ENCODE measurements at places on chromosomes 6 and 20.

GRCh38 chr6:81933608-81934051 is 181.1 kb upstream of the TENT5A start:
- no peak for DNase-seq

GRCh38 chr6:39897698-39898097 is 36.6 kb downstream of the MOCS1 start:
- DNase-seq, result no peak

DNA sequence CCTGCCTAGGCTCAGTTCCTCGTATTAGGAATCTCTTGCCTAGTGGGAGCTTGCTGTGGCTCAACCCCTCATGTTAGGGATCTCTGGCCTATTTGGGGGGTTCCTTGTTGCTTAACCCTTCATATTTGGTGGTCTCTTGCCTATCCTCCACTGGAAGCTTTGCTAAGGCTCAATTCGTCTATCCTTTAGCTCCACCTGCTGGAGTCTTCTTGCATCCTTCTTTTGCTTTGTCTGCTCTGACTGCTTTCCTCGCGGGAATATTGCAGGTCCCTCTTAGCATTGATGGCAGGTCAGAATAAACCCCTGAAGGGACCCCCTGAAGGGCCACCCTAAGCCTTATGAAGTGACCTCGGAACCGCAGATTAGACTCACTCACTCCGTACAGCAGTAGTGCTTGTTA is 203.0 kb upstream of the TBX18 start:
- peak; percentile 9 for DNase-seq

- DNase-seq, result no peak
Observed at GRCh38 chr6:12733876-12734275, 17.3 kb downstream of the PHACTR1 start.

DNA sequence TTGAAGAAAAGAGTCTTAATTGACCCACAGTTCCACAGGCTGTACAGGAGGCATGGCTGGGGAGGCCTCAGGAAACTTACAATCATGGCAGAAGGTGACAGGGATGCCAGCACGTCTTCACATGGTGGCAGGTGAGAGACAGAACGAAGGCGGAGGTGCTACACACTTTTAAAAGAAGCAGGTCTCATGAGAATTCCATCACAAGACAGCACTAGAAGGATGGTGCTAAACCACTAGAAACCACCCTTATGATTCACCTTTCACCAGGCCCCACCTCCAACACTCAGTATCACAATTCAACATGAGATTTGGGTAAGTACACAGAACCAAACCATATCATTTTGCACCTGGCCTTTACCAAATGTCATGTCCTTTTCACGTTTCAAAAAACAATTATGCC is 20.9 kb downstream of the TAGAP start:
- DNase-seq, result no peak

GRCh38 chr20:2172305-2173175 is 70.9 kb downstream of the STK35 start:
- DNase-seq, result peak; percentile 77

- DNase-seq, result no peak
Observed at GRCh38 chr6:132832891-132833290, 18.5 kb downstream of the RPS12 start.

DNA sequence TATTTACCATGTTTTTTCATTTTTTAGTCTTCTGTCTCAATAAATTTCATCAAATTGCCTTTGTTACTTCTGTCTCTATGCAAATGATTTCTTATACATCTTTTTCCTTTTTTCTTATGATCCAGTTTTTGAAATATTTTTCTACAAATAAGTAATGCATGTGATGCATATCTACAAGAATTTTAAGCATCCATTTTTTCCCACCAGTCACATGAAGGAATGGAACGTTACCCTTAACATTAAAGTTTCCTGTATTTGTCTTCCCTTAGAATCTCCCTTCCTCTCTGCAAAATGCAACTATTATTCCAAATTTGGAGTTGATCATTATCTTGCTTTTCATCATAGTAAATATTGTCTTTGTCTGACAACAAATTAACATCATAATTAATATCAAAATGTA is 35.5 kb downstream of the PSMB9 start:
- no peak for DNase-seq

GRCh38 chr6:44219815-44220784 is 3.3 kb upstream of the SLC29A1 start:
- no peak for DNase-seq

DNA sequence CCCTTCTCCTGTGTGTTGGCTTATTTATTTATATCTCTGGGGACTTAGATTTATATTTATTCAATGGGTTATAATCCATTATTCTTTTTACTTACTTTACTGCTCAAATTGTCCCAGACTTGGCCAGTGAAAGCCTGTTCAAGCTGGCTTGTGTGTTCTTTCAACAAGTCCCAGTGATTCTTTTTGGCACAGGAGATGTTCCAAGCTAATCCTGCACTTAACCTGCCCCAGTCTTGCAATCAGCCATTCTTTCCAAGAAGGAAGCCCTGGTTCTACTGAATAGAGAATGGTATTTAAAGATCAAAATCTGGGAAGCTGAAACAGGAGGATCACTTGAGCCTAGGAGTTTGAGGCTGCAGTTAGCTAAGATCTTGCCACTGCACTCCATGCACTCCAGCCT is 26.7 kb downstream of the GCNT2 start:
- DNase-seq, result no peak

DNA sequence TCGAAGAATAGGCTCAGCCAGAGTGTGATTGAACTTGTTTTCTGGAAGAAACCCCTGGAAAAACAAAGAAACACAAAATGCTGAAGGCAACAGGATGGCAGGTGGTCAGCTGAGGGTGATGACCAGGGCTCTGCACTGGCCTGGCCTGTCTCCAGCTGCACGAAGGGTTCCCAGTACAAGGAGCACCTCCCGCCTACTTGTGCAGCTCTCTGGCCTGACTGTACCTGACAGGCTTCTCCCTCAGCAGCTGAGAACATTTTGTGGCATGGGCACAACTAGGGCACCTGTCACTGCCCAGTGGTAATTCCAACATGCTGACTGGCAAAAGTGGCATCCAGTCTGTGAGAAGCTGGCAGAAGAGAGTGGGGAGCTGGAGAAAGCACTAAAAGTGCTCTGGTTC is 38.8 kb upstream of the EMILIN3 start:
- no peak for DNase-seq

- no peak for DNase-seq
Observed at GRCh38 chr6:46473881-46474280, 17.4 kb downstream of the RCAN2 start.

GRCh38 chr6:125050663-125051318 is 88.6 kb downstream of the RNF217 start:
- no peak for DNase-seq

GRCh38 chr6:38148606-38149005 is 329.1 kb downstream of the ZFAND3 start:
- DNase-seq, result no peak

- no peak for DNase-seq
Observed at GRCh38 chr20:15756754-15757115, 816.5 kb downstream of the KIF16B start.

DNA sequence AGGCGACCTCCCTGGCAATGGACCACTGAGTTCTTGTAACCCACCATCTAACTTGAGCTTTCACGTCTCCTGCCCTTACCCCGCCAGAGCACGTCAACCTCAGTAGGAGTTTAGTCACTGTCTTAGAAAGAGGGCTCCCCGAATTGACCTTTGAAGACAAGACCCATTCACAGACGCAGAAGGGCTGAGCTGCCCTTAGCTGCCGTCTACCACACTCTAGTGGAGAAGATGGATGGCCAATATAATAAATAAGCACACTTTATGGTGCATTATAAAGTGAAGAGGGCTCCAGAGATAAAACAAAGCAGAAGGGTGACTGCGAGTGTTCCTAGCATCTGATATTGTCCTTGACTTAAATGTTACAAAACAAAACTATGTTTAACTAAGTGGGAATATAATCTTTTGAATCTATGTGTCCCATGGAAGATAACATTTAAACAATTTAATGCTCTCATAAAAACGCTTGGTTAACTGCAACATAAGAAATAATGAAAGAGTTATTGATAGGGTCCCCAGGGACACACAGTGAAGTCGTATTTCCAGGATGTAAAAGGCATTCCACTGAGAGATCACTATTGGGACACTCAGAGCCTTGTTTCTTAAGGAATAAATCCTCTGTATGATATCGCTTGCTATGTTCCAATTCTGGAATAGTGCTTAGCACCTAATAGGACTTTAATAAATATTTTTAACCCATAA is 261.1 kb downstream of the THBS2 start:
- no peak for DNase-seq

- DNase-seq, result peak; percentile 31
Observed at GRCh38 chr6:38307740-38308139, 332.0 kb downstream of the BTBD9 start.

DNA sequence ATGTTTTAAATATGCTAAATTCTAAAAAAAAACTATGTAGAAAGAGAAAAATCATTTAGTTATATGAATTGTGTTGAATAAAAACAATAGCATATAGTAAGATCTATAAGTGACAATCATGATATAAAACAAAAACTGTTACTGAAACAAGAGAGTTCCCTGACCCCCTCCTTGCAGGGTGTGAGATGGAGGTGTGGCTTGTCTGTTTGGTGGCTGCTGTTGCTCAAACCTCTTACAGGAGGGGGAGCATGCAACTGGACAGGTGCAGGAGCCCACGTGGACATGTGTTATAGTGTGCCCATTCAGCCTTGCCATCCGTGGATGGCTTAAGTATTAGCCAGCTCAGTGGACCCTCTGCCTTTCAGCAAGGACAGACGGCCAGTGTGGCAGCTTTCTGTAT is 206.7 kb downstream of the MOXD1 start:
- no peak for DNase-seq

DNA sequence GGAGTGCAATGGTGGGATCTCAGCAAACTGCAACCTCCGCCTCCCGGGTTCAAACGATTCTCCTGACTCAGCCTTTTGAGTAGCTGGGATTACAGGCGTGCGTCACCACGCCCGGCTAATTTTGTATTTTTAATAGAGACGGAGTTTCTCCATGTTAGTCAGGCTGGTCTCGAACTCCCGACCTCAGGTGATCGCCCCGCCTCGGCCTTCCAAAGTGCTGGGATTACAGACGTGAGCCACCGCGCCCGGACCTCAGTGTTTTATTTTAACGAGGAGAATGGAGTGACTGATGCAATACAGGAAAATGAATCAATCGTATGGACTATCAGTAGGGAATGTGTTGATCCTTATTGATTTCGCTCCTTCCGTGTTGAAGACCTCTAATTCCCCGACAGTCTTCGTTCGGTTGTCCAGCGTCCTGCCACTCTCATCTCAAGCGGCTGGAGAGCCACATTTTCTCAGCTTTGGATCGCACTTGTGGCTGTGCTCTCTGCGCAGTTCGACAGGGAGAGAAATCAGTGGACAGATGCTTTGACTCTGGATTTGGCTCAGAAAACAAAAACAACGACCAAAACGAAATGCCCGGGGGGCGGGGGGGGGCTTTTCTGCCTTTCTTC is 166.2 kb downstream of the TRIM27 start:
- no peak for DNase-seq

DNA sequence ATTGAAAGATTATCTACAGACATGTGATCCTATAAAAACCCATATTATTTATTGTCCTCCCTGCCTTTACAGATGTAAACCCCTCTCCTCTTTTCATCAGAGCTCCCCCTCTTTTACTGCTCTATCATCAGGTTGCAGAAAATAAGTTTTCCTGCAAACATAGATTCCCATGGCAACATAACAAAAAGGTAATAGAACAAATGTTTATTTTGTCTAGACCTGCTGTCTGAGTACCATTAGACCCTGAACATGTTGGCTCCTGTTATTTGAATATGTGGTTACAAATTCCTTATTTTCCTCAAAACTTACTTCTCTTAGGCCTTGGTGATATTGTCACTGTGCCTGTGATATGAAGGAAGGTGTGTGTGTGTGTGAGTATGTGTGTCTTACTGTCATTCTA is 11.5 kb downstream of the MAPK14 start:
- DNase-seq, result no peak

- no peak for DNase-seq
Observed at GRCh38 chr6:147970970-147971369, 371.7 kb upstream of the SASH1 start.

- no peak for DNase-seq
Observed at GRCh38 chr6:138814179-138814834, 18.4 kb downstream of the ECT2L start.

DNA sequence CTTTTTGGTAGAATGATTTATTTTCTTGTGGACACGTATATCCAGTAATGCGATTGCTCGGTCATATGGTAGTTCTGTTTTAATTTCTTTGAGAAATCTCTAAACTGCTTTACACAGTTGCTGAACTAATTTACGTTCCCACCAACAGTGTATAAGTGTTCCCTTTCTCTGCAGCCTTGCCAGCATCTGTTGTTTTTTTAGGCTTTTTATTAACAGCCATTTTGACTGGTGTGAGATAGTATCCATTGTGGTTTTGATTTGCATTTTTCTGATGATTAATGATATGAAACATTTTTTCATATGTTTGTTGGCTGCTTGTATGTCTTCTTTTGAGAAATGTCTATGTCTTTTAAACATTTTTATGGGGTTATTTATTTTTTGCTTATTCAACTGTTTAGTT is 196.7 kb downstream of the MOXD1 start:
- DNase-seq, result no peak

- peak; percentile 87 for DNase-seq
Observed at GRCh38 chr20:37336369-37337207, 9.4 kb upstream of the SRC start.

Measured in GM10248 (cell line).